Stimulated activated CD4-positive, alpha-beta T cell treated with anti-CD3 and anti-CD28 coated beads, TNF-alpha, amount 100 ng/mL, for 48 hours (primary cell): ENCODE measurements at places on chromosomes 4 and X.

- DNase-seq, result no peak
Measured at GRCh38 chr4:162499478-162499877, 335.7 kb upstream of the FSTL5 start.

DNA sequence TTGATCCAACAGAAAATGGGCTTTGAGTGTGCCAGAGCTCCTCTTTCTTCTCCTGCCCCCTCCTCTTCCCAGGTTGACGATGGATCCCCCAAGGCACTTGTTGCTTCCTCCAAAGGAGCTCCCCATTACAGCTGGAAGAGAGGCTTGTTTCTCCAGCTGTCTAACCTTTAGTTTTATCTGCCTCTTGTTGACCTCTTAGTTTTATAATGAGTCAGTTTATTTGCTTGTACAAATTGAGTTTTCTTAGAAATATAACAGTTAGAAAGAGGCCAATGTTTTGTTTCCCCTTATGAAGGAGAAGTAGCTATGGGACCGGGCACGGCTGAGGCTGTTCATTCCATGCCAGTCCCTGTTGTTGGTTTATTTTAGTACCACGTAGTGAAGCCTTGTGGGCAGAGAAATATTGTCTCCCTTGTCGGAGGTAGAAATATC lies 158.2 kb downstream of the SPRY1 start:
- DNase-seq, result no peak

GRCh38 chrX:147739196-147739595 lies 172.5 kb upstream of the FMR1 start:
- no peak for DNase-seq

- no peak for DNase-seq
Measured at GRCh38 chr4:76688619-76689144, 209.3 kb downstream of the SOWAHB start.
